ENCODE measurements at places on chromosomes 5 and 9.

- H3K36me3 ChIP-seq: peaks cover 95% of the 10 kb centered on the region
- H3K27ac ChIP-seq: no peak overlapping the region
- H3K4me1 ChIP-seq: no peaks in the 10 kb centered on the region
- H3K4me3 ChIP-seq: no peak overlapping the region
These were observed 22.0 kb downstream of the OTULIN start for GRCh38 chr5:14686517-14686916.

GRCh38 chr9:112764837-112765236 is 14.3 kb downstream of the SNX30 start:
- no peaks in the 10 kb centered on the region for H3K27me3 ChIP-seq
- no peak overlapping the region for H3K27ac ChIP-seq
- H3K36me3 ChIP-seq: no peaks in the 10 kb centered on the region
- H3K4me3 ChIP-seq: no peak overlapping the region

- H3K27me3 ChIP-seq: no peaks in the 10 kb centered on the region
- no peak overlapping the region for H3K27ac ChIP-seq
- no peak for DNase-seq
- H3K36me3 ChIP-seq: no peaks in the 10 kb centered on the region
These were observed 210.5 kb downstream of the FSTL4 start for GRCh38 chr5:133401731-133402347.

DNA sequence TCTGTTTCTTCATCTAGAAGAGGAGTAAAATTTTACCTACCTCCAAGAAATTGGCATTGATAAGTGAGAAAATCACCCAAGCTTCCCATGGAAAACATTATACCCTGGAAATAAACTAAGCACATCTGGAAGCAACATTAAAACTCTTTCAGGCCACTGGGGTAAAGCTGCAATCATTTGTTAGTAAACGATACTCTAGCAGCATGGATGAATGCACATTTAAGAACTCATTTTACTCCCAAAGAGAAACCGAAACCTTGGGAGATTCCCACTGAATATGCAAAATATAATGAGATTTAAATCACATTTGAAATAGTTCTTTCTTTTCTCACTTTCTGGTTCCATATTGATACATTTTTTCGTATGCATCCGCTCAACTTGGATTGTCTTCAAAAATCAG is 467.5 kb downstream of the EFNA5 start:
- no peaks in the 10 kb centered on the region for H3K4me1 ChIP-seq

- no peak overlapping the region for H3K27ac ChIP-seq
- no peak overlapping the region for H3K4me3 ChIP-seq
- H3K27me3 ChIP-seq: no peaks in the 10 kb centered on the region
- H3K36me3 ChIP-seq: peaks cover 71% of the 10 kb centered on the region
- no peaks in the 10 kb centered on the region for H3K4me1 ChIP-seq
These were observed 7.5 kb upstream of the PHYHD1 start for GRCh38 chr9:128913048-128913900.
